Activated T-cell treated with anti-CD3 and anti-CD28 coated beads, Interleukin-2, amount 50 U/mL, for 4 hours (primary cell): ENCODE measurements at places on chromosomes 12 and 14.

DNA sequence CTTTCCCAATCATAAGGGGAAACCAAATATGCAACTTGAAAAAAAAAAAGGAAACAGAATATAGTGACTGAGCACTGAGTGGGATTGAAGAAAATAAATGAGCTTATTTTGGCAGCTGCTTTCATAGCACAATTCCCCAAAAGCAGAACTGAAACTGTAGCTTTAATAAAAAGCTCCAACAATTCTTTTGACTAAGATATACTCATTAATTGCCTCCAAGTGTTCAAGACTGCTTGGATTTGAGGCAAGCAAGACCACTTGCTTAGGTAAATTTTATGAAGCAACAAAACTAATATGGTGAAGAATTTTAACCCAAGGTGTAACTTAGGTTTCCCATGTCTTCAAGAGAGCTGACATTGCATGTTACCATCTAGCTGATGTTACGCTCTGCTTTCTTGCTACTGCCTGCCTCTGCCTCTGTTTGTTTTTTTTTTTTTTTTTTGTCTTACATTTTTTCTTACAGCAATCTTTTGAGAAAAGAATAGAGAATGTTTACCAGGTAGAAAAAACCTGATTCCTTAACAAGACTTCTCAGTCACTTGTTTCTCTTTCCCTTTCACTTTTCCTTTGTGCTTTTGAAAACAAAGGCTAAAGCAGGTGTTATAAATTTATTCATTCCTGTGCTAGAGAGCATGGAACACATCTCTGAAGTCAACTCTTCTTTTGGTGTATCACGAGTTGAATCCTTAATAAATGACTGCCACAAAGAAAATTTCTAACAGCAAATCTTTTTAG lies 134.4 kb downstream of the BCAT1 start:
- no peak for DNase-seq

DNA sequence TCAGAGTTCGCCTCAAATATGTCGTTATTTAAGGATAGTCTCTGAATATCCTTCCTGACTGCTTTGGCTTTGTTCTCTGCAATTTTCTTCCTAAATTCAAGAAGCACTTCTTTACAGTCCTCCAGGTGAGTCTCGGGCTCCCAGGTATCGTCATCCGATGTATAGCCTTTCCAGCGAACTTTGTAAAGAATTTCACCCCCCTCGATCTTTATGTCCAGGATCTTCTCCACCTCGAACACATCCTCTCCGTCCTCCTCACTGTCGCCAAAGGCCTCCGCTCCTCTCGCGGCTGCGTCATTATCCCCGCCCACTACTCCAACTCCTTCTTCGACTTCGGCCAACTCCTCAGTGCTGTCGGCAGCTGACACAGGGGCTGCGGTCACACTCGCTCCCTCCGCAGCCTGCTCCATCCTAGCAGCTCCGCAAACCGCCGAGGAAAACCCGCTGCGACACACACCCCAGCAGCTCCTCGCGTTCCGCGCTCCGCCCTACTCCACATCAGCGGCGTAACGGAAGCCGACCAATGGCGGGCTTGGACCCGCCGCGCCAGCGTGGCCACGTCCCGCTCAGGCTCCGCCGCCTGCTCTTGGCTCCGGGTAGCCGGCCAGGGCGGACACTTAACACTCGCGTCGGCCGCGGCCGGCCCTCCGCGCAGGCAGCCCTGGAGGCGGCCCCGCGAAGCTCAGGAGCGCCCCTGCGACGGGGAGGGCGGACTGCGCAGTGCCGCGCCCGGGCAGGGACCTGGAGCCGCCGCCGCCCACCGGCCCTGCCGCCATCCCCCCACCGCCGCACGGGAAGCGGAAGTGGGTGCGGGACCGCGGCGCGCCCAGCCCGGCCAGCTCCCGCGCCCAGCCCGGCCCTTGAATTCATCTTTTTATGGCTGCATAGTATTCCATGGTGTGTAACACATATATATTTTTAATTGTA lies 4.1 kb downstream of the CD163L1 start:
- DNase-seq = peak; percentile 20

DNA sequence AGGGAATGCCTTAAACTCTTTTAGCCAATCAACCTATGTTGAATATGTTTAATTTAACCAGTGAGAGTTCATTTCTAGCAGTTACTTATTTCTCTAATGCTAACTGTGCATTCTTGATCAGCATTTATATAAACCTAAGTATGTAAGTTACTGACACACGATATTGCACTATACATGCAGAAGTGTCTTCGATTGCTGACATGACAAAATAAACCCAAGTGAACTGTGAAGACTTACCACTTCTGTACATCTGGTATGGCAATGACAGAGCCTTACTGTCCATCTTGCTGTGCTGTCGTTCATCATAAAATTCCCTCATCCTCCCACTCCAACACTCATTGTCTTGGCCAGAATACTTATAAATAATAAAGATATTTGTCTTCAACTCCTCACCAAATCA lies 131.8 kb downstream of the TSHR start:
- no peak for DNase-seq

DNA sequence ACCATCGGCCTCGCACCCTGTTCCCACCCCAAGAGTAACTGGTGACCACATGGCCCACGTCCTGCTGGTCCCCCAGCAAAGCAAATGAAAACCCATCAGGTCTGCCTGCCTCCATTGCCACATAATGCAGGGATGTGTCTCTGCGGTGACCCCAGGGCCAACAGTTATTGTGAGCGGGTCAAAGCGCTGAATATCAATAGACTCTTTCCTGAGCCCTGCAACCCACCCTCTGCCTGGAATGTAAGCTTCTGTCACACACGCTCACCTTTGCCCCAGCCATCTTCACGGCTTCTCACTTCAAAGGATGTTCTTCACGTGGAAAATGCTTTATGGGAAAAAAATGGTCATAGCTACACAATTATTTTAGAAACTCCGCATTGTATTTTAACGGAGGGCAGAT lies 63.9 kb downstream of the FZD10 start:
- DNase-seq = no peak

DNA sequence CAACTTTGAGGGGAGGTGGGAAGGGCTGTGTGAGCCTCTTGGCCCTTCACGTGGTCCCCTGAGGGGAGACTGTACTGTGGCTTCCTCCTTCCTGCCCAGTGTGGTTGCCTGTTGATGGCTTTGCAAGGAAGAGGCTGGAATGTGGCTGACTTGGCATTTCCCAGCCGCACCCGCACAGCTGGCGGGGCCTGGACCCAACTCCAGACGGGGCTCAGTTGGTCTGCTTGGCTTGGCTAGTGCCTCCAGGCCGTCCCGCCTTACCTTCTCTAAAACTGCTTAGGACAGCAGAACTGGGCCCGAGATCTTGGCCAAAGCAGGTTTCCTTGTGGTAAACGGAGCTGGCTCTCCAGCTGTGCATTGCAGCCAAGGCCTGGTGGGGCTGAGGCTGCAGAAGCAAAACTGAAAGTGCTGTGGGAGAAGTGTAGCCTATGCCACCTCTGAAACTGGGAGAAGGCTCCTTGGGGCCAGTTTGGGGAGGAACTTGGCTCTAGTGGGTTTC lies 139.5 kb downstream of the SMOC1 start:
- DNase-seq = no peak
